ENCODE measurements at places on chromosomes 5 and 9.

DNA sequence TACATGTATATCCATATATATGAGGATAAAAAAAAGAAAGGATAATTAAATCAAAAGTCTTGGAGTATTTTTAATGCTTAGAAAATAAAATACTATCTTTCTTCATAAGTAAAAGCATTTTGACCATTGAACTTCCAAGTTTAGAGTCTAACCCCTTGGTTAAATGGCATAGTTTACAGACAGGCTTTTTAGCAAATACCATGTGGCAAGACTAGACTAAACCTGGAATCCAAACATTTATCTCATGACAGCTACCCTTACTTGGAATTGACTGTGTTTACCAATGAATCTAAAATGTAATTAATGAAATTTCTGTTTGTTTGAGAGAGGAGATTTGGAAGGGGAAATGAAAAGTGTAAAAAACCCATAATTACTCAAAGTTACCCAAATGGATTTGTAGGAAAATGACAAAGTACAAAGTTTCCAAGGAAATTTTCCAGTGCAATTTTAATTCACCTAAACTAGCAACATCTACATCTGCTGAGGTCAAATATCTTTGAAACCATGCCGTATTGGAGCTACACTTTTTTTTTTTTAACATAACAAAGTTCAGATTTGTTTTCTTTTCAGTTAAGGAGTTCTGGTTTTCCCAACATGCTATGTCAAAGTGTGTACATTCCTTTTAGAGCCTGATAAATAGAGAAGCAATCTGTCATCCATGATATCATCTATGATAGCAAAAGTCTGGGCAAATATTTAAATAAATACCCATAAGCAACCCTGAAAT, 272.1 kb upstream of the DAB2 start:
- DNase-seq: no peak

DNA sequence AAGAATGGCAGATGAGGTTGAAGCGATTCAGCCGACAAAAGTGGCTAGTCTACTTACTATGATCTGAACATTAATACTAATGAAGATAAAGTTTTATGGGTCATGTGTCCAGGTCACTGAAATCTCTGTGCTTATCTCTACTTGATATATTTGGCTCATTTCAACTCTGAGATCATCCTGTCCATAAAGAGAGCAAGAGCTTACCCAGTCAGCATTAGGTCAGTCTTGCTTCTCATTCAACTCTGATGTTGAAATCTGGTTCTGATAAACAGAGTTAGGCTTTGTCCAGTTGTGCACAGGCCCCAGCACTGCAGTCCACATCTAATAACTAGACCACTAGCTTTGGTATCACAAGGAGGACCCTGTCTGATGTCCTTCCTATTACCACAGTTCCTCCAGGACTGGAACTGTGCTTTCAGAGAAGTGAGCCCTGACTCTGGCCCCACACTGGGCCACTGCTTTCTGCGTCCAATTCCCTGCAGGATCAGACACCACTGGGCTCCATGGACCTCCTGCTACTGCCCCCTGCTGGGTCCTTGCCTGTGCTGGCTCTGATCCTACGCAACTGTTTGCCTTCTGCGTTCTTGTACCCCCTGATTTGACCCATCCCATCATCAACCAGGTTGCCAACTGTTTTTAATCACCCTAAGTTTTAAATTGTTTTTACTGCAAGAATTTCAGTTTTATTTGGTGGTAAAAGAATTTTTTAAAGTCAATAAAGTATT, 23.7 kb upstream of the FAM120A start:
- DNase-seq: no peak

DNA sequence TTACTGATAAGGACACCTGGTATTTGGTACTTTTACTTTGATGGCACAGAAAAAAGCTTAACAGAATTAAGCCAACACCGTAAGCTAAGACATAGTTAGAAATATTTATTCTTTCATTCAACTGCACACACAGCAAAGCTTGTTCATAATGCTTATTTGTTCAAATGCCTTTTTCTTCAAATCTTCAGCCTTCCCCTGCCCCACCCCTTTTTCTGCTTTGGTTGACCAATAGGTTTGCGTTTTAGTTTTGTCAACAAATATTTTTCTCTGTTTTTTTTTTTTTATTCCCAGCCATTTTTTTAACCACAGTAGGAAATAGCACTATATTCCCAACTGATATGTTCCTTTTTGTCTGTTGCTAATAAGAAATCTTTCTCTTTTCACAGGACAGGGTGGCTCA, 4.9 kb upstream of the RICTOR start:
- DNase-seq: no peak

DNA sequence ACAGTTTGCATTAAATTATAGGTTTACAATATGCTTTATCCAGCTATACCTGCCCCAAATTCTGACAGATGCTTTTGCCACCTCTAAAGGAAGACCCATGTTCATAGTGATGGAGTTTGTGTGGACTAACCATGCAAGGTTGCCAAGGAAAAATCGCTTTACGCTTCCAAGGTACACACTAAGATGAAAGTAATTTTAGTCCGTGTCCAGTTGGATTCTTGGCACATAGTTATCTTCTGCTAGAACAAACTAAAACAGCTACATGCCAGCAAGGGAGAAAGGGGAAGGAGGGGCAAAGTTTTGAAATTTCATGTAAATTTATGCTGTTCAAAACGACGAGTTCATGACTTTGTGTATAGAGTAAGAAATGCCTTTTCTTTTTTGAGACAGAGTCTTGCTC, 41.0 kb downstream of the FXN start:
- DNase-seq: no peak

GRCh38 chr5:107025712-107026497, 644.8 kb downstream of the EFNA5 start:
- DNase-seq: no peak
